CD4-positive, alpha-beta T cell treated with Interleukin-4 for 4 hours (primary cell): ENCODE measurements at places on chromosomes 16 and 17.

DNA sequence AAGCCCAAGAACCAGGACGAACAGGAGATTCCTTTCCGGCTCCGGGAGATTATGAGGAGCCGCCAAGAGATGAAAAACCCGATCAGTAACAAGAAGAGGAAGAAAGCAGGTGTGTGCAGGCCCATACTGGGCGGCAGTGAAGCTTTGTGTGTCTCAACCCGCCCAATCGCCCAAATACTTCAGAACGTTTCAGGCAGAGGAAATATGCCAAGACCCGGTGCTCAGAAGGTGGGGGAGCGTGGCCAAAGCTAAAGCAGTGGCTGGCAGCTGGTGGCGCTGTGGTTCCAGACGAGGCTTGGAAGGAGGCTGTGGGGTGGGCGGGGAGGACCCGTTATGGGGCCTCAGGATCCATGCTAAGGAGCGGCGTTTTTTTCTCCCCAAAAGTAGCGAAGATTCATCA, 1.2 kb downstream of the CCDC137 start:
- DNase-seq, result no peak

DNA sequence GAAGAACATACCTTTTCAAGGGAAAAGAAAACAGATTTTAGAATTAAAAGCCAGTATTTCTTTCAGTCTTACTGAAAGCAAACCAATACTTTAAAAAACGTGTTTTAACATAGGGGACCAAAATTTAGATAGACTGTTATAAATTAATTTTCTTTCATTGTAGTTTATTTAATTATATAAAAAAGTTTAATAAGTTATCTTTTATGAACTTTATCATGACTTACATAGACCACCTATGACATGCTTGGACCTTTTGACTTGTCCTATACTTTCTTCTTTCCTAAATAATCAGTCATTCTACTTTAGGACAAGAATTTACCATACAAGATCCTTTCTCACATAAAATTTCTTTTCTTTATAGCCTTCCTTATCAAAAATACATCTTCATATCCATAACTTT, 102.0 kb upstream of the HAS3 start:
- no peak for DNase-seq

- no peak for DNase-seq
These were observed 5.4 kb upstream of the CNGB1 start for GRCh38 chr16:57976331-57976796.

GRCh38 chr16:79542237-79542774, 58.2 kb downstream of the MAF start:
- no peak for DNase-seq

DNA sequence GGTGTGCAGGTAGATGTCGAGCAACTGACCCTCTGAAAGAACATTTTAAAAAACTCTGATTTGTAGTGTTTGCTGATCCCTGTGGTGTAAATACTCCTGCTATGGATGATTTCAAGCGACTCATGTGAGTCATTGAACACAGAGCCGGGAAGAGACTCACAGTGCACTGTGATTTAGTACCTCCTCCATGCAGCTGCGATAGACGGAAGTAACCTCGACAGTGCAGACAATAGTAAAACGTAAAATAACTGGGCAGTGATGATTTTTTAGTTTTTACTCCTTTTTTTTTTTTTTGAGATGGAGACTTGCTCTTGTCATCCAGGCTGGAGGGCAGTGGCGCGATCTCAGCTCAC, 8.7 kb downstream of the TBX21 start:
- no peak for DNase-seq

DNA sequence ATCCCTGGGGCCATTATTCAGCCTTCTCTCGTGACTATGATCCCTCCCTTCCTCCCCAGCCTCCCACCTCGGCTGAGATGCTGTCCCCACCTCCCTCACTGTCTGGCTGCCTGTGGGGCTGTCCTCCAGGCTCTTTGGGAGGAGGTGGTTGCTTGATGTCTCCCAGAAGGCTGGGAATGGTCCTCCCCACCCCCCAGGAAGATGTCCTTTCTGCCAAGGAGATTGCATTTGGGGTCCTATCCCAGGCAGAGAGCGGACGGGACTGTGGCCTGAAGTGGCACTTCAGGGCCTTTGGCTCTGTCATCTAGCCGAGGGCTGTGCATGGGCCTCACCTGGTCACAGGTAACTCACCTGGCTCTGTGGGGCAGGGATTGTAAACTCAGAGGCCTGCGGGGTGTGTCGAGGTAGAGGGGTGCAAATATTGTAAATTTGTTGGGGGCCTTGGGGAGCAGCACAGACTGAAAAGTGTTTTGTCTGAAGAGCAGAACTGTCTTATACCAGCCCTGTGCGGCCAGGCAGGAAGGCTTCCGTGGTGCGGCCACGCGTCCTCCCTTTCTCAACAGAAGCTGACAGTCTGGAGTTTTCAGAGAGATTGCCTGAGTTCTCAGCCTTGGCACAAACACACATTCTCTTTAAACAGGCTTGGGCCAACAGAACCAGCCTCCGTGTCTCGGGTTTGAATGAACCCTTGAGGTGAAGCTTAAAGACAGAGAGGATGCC, 177.9 kb downstream of the SEC14L1 start:
- DNase-seq, result no peak

DNA sequence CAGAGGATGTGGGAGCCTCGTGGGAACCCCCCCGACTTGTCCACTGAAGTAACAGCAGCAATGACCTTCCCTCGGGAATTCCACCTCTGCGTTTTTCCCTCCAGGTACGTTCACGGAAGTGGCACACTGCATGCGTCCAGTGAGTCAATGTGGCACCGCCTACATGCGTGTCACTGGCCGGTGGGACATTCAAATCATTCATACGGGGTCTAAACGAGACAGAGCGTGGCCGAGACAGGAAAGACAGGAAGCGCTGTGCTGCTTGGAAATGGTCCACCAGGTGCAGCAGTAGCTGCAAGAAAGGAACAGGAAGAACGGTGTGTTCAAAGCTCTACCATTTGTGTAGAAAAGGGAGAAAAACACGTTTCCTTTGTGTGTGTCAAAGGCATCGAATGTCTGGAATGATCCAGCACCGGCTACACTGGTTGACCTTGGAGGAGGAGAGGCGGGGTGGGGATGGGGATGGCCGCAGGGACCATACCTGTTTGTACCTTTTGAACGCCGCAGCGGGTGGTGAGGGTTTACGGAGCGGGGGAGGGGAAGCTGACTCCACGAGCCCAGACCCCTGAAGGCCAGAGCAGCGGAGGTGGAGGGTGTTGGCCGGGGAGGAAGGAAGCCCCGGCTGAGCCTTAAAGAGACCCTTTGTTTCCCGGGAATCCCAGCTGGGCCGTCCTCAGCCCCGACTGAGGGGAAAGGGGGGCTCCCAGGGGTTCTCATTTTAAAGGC, 1.7 kb upstream of the PGAP6 start:
- peak; percentile 32 for DNase-seq

DNA sequence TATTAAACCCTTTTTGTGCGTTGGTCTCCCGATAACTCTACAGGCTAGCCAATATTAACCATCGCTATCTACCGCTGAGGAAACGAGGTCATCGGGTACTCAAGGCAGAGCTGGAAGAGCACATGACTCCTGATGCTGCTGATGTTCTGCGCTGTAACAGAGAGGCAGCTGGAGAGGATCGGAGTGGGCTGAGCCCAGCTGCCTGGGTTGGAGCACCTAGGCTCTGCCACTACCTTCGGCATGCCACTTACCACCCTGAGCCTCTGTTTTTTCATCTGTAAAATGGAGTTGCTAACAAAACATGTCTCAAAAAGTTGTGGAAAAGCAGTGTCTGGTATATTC, 432 bp upstream of the SLC46A1 start:
- no peak for DNase-seq

- DNase-seq, result no peak
These were observed 910 bp downstream of the WBP2 start for GRCh38 chr17:75854101-75854748.

GRCh38 chr17:49213399-49213798, 2.9 kb downstream of the ABI3 start:
- DNase-seq, result no peak

GRCh38 chr17:71501711-71502110, 619.1 kb upstream of the SOX9 start:
- DNase-seq, result no peak

DNA sequence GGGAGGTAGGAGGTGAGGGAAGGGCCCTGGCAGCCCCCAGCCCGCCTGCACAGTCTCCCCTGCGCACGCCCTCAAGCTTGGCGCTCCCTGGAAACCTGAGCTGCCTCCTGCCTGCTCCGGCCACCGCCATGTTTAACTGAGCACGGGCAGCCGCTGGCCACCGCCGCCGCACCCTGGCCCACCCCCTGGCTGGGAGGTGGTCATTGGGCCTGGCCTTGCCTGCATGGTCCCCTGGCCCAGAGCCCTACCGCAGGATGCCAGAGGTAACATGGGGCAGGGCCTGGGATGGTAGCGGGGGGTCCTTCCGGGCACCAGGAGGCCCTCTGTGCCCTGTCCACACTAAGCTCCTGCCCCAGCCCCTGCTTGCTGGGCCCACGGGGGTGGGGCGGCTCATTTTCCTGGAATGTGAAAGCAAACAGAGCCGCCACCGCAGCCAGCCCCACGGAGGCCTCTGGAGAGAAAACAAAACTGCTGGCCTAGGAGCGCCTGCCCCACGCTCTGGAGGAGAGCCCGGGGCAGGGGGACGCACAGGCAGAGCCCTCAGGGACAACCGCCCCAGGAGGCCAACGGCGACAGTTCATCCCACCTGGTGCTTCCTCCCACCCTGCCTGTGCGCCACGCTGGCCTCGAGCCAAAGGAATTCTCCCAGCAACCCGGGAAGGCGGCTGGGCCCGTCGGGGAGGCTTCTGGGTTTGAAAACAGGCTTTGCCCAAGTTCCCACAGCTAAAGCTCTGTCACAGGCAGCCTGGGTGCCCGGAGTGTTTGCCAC, 8.9 kb downstream of the NHERF2 start:
- DNase-seq, result no peak

DNA sequence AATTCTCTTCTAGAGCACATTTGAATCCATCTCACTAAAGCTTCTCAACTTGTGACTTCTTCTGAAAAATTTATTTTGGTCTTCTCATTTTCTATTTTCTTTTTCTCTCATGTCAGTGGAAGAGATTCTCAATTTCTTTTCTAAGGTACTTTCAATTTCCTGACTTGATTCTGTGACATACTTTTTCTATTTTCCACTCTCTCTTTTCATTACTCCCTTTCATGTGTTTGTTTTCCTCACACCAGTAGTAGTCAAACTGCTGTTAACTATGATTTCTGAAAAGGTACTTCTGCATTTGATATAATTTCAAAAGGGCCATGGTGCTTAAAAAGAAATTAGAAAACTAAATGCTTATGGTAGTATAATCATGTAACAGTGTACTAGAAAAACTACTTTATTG, 41.9 kb downstream of the NFAT5 start:
- DNase-seq, result no peak

DNA sequence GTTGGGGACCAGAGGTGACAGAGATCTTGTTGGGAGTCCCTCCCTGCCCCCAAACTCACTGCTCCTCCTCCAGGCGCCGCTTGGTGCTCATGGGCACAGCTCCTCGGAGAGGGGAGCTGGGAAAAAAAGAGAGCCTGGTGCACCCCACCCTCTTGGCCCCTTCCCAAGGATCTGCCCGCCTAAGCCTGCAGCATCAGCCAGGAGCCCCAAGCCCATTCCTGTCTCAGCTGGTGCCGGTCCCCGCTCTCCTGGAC, 400 bp downstream of the HCFC1R1 start:
- no peak for DNase-seq

- no peak for DNase-seq
These were observed 11.0 kb downstream of the ADORA2B start for GRCh38 chr17:15955793-15956541.

DNA sequence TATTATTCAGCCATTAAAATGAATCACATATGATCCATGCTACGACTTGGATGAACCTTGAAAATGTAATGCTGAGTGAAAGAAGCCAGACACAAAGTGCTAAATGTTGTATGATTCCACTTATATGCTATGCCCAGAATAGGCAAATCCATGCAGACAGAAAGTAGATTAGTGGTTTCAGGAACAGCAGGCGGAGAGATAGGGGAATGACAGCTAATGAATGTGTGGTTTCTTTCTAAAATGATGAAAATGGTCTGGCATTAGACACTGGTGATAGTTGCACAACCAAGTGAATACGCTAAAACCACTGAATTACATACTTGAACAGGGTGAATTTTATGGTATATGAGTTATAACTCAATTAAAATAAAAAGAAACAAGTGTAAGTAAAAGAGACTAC, 121.8 kb upstream of the NOG start:
- no peak for DNase-seq

GRCh38 chr16:30381291-30382041, 895 bp downstream of the SEPTIN1 start:
- peak; percentile 48 for DNase-seq

- no peak for DNase-seq
These were observed 2.7 kb downstream of the IGFBP4 start for GRCh38 chr17:40445751-40446468.

DNA sequence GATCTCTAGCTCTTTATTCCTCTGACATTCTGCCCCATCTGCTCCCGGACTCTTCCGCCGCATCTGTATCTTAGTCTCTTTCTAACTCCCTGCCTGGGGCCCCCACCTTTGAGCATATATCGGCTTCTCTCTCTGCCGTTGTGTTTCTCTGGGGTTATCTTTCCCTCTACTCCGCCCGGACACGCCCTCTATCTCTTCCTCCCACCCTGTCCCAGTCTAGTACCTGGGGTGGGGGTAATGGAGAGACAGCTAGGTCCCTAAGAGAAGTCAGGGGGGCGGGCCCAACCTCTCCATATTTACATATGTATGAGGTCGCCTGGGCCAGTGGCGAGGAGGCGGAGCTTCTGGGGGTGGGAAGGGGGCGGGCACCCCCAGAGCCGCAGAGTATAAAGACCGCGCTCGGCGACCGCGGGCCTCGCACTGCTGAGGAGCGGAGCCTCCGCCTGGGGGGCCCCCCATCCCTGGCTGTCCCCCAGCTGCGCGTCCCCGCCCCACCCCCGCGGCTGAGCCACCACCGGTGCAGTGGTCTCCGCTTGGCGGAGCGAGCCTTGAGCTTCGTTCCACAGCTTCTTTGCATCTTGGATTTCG, at the start of gene ATP1B2:
Gene ATP1B2 (plus strand): TSS at position 418 of the 588 bp plus-strand sequence. CDS start 593 bp downstream, outside the sequence.
- peak; percentile 65 for DNase-seq

- DNase-seq, result no peak
These were observed 58.3 kb downstream of the PRMT7 start for GRCh38 chr16:68369168-68369567.

DNA sequence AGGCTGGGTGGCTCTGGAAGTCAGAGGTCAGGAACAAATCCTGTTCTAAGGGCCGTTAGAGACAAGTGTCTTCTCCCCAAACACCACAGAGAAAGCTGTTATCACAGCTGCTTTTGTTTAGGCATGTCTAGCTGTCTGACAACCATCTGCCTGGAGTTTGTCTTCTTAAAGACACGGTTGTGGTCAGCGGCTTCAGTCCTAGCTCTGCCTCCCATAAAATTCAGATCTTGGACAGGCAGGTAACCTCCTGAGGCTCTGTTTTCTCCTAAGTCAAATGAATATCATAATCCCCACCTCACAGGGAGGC, 2.3 kb upstream of the ITGA3 start:
- no peak for DNase-seq

- no peak for DNase-seq
These were observed 45.1 kb downstream of the CMTM4 start for GRCh38 chr16:66651474-66651765.

- DNase-seq, result no peak
These were observed 345.1 kb upstream of the PSMD7 start for GRCh38 chr16:73951481-73951880.
